D341Med (cell line): ENCODE measurements at places on chromosomes 6 and 20.

GRCh38 chr20:59933849-59934585, 580 bp upstream of the SYCP2 start:
- peak; percentile 92 for DNase-seq

- DNase-seq = no peak
Observed at GRCh38 chr6:67952121-67952520, 683.0 kb upstream of the ADGRB3 start.

DNA sequence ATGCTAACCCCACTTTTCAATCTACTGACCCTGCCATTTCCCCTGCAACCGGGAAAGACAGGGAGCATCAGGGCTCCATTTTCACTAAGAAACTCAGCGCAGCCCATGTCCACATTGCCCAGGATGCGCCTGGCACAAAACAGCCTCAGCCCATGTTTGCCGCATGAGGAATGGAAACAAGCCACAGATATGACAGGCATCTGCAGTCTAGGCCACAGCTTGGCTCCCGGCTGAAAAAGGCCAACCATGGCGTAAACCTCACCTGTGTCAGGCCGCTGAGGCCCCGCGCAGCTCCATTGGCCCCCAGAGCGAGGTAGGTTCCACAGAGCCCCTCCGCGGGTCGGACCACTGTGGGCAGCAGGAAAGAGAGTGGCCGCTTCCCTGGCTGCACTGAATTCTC, 21.7 kb downstream of the GGT7 start:
- DNase-seq = no peak

DNA sequence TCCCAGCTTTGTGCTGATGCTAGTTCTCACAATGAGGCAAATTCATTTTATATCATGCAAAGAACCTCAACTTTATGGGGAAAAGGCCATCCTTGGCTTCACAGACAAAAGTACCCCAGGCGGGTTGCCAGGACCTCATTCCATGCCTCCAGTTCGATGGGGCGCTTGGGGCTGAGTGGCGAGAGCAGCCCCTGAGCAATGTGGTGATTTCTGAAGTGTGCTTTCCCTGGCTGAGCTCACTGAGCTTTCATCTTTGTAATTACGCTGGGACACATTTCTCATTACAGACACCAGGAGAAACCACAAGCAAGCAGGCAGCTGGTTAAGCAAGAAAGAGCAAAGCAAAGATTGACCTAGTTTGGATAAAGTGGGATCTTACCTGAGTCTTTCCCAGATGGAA, 301.5 kb upstream of the CDH4 start:
- no peak for DNase-seq

DNA sequence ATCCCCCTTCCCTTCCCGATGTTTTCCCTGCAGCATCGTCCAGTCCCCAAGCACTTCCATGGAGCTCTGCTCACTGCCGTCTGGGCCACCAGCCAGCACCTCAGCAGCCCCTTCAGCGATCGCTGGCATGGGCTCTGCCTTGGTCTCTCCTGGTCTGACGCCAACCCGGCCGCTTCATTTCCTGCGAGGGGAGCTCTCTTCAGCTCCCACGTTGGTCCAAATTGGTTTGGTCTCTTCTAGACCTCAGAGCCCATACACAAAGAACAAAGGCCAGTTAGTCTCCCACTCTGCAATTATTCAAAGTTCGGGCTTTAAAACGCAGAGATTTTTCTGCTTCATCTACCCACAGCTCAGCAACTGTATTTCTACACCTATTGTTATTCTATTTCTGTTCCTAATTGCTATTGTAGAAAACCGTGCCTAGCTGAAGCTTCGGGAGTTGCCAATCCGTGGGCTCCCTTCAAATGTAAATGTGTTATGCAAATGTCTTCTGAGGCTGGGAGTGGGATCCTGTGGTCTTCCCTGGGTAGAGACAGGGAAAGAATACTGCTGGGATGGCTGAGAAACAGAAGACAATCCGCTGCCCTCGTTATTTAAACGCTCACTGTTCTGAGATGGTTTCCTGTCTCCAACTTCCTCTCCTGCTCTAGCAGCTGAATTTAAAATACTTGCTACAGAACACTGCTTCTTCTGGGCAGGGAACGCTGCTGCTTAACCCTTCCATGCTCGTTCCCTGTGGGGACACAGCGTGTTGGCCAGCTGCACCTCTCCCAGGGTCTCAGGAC, 154.2 kb upstream of the QKI start:
- DNase-seq = no peak

- no peak for DNase-seq
Observed at GRCh38 chr6:25971187-25971821, 8.7 kb downstream of the TRIM38 start.

GRCh38 chr6:41171908-41172307, 9.0 kb upstream of the TREM2 start:
- no peak for DNase-seq

DNA sequence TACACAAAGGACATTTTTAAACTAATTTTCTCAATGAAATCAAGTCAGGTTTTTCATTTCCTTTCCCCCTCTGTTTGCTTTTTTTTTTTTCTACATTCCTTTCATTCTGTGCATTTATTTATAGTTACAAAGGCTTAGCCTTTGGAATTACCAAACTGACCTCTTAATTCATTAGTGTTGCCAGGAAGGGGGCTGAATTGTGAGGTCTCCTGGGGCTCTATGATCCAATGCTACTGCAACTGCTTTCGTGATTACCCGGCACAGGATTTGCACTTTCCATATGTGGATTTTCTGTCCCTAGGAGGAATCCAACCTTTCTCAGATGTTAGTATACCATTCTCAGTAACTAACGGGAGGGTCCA, 35.3 kb downstream of the NEDD9 start:
- DNase-seq = no peak

DNA sequence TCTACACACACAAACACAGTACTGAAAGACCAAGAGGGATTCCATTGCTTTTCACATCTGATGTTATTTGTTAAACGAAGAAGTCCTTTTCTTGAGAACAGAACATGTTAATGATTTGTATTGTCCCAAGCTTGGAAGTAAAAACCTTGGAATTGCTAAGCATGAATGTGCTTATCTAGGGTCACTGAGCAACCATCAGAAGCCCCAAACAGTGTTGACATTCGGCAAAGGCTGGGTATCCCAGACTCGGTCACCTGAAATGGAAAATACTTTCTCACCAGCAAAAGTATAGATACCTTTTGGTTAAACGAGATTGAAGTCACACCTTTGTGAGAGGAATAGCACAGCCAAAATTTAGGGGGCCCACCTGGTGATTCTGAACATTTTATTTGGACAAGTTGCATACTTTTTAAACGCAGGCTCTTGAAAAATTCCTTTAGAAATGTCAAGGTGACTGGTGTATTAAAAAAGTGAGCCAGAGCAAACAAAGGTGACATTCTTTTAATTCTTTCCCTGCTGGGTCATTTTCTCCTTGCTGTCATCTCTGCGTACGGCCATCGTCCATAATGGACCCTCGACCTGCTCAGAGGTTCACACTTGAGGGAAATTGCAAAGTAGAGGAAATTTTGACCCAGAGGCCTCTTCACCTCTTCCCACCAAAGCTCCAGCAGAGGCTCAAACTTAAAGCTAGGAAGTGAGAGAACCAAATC, 95.8 kb upstream of the FOXA2 start:
- DNase-seq = no peak

- no peak for DNase-seq
Observed at GRCh38 chr20:45094864-45095574, 5.9 kb downstream of the KCNS1 start.

DNA sequence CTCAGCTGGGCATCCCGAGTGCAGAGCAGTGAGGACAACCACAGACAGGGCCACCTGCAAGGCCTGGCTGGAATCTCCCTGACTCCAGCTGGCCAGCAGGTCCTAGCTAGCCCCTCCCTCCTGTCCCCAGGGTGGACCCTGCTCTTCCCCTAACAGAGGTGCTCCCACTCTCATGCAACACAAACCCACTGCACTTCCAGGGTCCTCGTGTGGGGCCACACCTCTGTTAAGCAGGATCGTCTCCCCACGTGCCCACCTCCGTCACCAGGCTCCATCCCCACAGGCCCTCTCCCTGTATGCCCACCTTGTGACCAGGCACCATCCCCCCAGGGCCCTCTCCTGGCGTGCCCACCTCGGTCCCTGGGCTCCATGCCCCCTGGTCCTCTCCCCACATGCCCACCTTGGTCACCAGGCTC, 17.3 kb downstream of the TAF4 start:
- DNase-seq = no peak

GRCh38 chr6:111870051-111870741, 3.1 kb downstream of the FYN start:
- no peak for DNase-seq

DNA sequence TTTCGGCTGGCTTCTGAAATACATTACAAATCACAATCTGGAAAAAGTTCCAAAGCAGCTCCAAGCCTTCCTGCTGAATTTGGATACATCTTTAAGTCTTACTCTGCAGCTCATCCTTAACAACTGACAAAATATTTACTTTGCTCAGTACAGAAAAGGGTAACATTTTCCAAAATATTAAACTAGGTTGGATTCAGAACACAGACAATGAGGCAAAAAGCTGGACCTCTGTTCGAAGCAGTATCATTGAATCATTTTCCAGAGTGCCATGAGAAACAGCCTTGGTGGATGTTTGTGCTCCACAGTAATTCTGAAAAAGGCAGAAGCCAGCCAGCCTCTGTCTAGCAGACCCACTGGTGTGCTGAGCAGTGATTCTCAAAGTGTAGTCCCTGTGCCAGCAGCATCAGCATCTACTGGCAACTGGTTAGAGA, 162.1 kb downstream of the AIG1 start:
- DNase-seq = no peak

DNA sequence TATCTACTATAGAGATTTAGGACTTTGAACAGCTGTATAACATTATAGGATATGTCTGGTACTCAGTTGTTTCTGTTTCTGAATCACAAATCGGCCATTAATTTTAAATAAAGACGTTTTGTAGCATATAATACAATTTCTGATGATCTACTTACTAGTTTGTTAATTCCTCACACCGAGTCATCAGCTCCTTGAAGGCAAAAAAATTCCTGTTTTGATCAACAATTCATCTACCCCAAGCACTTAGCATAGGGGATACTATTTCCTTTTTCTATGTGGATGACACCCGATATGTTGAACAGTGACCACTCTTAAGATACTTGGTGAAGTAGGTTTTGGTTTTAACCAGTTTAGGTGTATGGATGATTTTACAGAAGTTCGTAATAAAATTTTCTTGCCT, 107.3 kb downstream of the NCOA3 start:
- DNase-seq = no peak

DNA sequence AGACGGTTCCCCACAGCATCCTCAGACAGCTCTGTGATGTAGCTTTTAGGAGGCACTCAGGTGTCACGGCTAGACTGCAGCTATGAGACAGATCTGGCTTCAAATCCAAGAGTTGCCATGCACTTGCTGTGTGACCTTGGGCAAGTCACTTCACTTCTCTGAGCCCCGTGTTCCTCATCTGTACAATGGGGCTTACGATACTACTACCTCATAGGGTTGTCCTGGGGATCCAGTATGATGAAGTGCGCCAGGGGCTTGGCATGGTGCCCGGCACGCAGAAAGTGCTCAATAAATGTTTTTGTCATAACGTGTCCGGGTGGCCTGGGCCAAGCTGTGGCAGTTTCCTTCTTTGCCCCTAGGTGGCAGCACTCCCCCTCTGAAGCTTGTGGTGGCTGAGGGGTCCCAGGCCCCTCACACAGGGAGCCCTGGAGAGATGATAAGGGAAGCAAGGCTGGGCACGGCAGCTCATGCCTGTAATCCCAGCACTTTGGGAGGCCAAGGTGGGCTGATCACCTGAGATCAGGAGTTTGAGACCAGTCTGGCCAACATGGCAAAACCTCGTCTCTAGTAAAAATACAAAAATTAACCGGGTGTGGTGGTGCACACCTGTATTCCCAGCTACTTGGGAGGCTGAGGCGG, 19.1 kb upstream of the CHMP4B start:
- peak; percentile 83 for DNase-seq

DNA sequence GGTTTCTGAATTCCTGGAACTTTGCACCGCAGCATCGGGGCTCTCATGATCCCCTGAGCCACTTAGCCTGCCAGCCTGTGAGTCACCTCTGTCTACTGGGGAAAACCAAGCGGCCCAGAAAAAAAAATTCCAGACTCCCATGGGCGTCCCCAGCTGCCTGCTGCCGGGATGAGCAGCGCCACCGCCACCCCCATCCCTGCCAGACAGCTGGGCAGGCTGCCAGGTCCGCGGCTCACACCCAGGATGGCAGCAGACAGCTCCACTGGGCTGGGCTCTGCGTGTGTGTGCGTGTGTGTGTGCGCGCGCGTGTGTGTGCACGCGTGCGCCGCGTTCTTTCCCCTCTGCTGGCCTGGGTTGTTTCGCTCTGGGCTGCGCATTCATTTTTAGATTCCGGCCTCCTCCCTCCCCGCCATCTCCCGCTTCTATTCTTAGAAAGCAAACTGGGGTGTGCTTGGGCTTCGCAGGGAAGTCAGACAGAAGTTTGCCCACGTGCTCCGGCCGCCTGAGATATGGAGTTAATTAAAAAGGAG, 38.9 kb upstream of the PMEPA1 start:
- DNase-seq = peak; percentile 97

DNA sequence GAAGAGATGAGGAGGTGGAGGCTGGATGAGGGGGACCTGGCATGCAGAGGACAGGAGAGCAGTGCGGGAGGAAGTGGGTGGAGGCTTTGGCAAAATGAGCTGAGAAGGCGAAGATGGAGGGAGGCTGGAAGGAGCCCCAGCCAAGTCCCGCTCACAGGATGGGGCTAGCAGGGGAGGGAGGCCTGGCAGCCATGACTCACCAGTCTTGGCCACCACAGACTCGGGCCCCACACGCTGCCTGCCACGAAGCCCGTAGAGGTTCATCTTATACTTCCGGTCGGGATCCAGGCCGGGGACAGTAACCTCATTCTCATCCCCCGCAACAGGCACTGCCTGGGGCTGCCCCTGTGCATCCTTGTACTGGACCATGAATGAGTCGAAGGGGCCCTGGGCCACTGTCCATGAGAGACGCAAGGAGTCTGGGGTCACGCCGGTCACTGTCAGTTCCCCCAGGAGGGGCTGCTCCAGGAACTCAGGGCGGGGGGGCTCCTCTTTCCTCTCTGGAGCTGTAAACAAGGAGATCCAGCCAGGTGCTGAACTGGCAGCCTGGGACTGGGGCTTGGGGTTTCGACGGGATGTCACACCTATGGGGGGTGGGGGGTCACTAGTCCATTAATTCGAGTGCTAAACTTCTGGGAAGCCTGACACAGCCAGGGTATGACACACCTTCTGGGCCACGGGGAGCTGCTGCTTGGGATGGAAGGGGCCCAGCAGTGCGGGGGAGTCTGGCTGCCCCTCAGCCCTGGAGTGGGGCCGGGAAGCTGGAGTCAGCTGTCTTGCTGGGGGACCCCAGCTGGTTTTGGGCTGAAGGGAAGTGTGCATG, 27.8 kb downstream of the TNXB start:
- DNase-seq = no peak

- no peak for DNase-seq
Observed at GRCh38 chr6:146071781-146072180, 42.9 kb downstream of the GRM1 start.

GRCh38 chr6:158170656-158171081, 2.5 kb downstream of the GTF2H5 start:
- DNase-seq = no peak

- no peak for DNase-seq
Observed at GRCh38 chr20:49352751-49353150, 74.9 kb upstream of the ZNFX1 start.

GRCh38 chr6:36938536-36938935, 16.0 kb upstream of the PI16 start:
- DNase-seq = no peak
